Naive B cell (primary cell): ENCODE measurements at places on chromosomes 3 and 15. TPM values are rescaled to one million over a fixed set of nuclear protein-coding genes. Genes with fewer than 3 reads are reported as not detected.

Gene CCDC71
- polyA plus RNA-seq: 1.2 TPM

Gene P2RY14
- polyA plus RNA-seq: 58.0 TPM

Gene SLC27A2
- not detected for polyA plus RNA-seq

Gene CNTN3
- polyA plus RNA-seq: not detected

Gene SNTN
- polyA plus RNA-seq: not detected

Gene LSMEM2
- polyA plus RNA-seq: not detected

Gene SH3BP5
- polyA plus RNA-seq: 71.3 TPM

Gene TJP1
- not detected for polyA plus RNA-seq

Gene ARPIN
- not detected for polyA plus RNA-seq

Gene ANKRD34C
- polyA plus RNA-seq: not detected

Gene DNAH12
- not detected for polyA plus RNA-seq

Gene SI
- polyA plus RNA-seq: not detected

Gene FOXB1
- not detected for polyA plus RNA-seq

Gene ZNF662
- polyA plus RNA-seq: not detected

Gene MAP6D1
- polyA plus RNA-seq: not detected

Gene PKM
- 231 TPM for polyA plus RNA-seq

Gene RASGRP1
- 2.9 TPM for polyA plus RNA-seq

Gene COPS2
- polyA plus RNA-seq: 27.1 TPM

Gene MKRN3
- not detected for polyA plus RNA-seq

Gene SCN5A
- not detected for polyA plus RNA-seq

Gene USP19
- polyA plus RNA-seq: 24.8 TPM

Gene LRRC3B
- polyA plus RNA-seq: not detected

Gene BTLA
- polyA plus RNA-seq: 109 TPM

Gene CFAP100
- not detected for polyA plus RNA-seq

Gene CCR3
- polyA plus RNA-seq: not detected

Gene SUCNR1
- polyA plus RNA-seq: 0.07 TPM

Gene IRAK2
- polyA plus RNA-seq: 10.0 TPM

Gene ANKRD63
- polyA plus RNA-seq: not detected

Gene SLC38A3
- polyA plus RNA-seq: not detected

Gene ADAMTSL3
- polyA plus RNA-seq: not detected

Gene SPTBN5
- not detected for polyA plus RNA-seq

Gene SST
- not detected for polyA plus RNA-seq

Gene PLA2G4D
- not detected for polyA plus RNA-seq

Gene MFN1
- polyA plus RNA-seq: 41.4 TPM
